ENCODE measurements at places on chromosomes 11 and 22.

DNA sequence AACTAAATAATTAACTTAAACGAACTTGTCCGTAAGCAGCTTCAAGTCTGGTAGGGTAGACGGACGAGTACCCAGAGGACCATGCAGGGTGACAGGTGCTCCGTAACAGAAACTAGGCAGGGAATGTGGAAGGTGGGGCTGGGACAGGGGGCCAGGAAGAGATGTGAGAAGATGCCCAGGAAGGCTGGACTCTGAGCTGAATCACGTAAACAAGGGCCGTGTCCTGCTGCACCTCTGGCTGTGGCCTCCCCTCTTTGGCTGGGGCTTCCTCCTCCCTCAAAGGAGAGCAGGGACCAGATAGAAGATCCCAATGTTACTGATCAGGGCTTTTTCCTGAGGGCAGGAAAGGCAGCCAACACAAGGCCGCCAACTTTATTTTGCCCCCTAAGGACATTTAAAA is 47.9 kb downstream of the PACSIN2 start:
- DNase-seq, result no peak

GRCh38 chr11:73851046-73851764 is 25.4 kb downstream of the COA4 start:
- no peak for DNase-seq

DNA sequence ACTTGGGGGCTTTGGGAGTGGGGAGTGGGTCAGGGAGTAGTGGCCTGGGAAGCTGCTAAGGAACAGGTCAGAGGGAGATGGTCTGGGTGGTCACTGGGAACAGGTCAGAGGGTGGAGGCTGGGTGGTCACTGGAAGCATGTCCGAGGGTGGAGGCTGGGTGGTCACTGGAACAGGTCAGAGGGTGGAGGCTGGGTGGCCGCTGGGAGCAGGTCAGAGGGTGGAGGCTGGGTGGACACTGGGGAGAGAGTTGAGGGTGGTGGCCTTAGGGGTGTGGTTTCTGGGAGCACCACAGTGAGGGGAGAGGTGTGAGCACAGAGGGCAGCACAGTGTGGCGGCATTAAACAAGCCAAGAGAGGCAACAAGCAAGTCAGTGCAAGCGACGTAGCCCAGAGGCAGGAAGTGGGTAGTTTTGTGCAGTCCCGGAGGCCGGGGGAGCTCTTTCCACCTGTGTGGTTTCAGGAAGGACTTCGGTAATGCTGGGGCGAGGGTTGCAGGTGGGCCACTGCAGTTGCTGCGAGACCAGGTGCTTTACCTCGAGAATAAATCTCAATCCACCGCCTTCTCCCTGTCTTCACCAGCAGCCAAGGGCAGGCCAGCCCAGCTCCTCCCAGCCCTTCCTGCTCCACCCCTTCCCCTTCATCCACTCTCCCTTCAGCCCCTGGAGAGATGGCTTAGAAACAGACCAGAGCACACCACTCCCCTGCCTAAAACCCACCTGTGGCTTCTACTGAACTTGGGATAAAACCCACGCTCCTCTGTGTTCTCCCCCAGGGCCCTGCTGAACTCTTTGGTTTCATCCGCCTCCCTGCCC is 3.2 kb upstream of the CACNA1I start:
- DNase-seq, result no peak

- DNase-seq, result no peak
These were observed 555.1 kb downstream of the OPCML start for GRCh38 chr11:132977241-132977640.

- no peak for DNase-seq
These were observed 7.7 kb downstream of the LINC01488 start for GRCh38 chr11:69489031-69489745.

GRCh38 chr11:95883381-95883780 is 40.5 kb downstream of the MTMR2 start:
- no peak for DNase-seq

GRCh38 chr11:35852056-35852455 is 91.8 kb upstream of the LDLRAD3 start:
- no peak for DNase-seq

- no peak for DNase-seq
These were observed 28.3 kb upstream of the USP47 start for GRCh38 chr11:11813288-11813962.

- DNase-seq, result no peak
These were observed 46.2 kb upstream of the TSKU start for GRCh38 chr11:76736773-76737495.

DNA sequence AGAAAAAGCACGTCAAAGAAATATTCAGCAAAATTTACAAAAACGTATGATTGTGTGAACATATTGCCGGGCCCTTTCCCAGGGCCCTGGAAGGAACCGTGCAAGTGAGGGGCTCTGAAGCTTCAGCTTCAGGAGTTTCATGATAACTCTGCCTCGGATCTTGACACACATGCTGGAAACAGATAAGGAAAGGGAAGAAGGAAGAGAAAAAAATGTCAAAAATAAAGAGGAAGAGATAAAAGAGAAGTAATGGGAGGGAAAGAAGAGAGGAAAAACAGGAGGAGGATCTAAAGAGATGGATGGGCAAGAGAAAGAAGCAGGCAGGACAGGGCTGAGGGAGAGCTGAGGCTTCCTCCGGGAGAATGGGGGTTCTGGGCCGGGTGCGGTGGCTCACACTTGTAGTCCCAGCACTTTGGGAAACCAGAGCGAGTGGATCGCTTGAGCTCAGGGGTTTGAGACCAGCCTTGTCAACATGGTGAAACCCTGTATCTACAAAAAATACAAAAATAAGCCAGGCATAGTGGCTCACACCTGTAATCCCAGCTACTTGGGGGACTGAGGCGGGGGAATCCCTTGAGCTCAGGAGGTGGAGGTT is 2.7 kb upstream of the TMPRSS4 start:
- DNase-seq, result no peak

All from SIG-M5 (cell line).